Osteoblast (primary cell): ENCODE measurements at places on chromosomes 1 and 21.
A peak's percentile ranks its signal among the peaks of the same experiment; 100 is the strongest.

GRCh38 chr1:198333744-198334143 lies 176.9 kb downstream of the NEK7 start:
- no peak for DNase-seq

GRCh38 chr1:70459496-70460225 lies 48.6 kb downstream of the CTH start:
- DNase-seq = peak; percentile 32

DNA sequence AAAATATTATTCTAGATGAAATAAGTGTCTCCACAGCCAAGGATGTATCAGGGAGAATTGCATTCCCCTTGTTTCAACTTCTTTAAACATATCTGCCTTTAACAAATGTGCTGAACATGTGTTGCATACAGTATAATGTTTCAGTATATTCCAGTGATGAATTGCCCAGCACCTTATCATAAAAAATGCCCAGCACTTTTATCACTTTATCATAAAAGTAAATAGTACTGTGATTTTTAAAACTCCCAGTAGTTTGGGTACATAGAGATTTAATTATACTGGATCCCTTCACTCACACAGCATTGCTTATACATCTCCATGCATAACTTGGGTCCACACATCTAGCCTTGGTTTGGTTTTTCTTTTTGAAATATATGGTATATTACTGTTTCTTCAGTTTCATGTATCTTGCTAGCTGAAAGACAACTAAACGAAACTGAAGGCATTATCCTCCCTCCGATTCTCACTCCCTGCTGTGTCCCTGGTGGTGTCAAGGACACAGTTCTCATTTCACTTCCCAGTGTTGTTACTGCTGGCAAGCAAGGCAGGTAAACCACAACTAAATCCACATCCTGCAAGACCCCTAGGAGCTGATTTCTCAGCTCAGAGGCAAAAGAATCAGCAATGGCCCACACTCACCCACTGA lies 118.2 kb upstream of the SLC44A3 start:
- DNase-seq = no peak

GRCh38 chr1:245717611-245718010 lies 562.8 kb downstream of the KIF26B start:
- no peak for DNase-seq

DNA sequence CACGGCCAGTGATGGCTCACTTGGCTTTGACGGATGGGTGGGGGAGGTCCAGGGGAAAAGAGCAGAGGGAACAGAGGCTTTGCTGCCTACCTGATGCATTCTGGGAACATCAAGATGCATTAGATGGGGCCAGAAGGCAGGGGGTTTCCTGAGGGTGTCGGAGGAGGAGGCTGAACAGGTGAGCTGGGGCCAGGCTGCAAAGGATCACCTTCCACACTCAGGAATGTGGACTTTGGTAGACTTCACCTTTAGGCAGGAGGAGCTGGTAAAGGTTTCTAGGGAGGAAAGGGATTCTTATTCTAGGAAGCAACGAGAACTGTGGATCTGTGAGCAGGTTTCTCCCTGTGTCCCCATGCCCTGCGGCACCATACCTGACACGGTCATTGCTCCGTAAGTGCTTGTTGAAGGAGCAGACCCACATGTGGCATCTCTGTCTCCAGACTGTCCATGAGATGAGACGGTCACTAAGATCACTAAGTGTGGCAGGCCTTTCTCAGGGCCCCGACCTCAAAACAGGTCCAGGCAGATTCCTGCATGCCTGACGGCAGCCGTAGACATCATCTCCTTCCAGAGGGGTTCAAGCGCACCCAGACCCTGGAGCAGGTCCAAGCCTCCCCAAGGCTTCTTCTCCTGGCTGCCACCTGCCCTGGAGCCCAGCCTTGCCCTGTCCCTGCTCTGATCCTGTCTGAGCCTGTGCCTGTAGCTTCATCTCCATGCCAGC lies 89.1 kb upstream of the SLC25A33 start:
- DNase-seq = no peak

GRCh38 chr21:34724857-34725195 lies 56.0 kb downstream of the CLIC6 start:
- no peak for DNase-seq

- no peak for DNase-seq
Measured at GRCh38 chr1:196774603-196775002, at the start of gene CFHR3. CFHR3 (plus strand) TSS chr1:196774840; CDS start chr1:196774887, 47 bp downstream.

DNA sequence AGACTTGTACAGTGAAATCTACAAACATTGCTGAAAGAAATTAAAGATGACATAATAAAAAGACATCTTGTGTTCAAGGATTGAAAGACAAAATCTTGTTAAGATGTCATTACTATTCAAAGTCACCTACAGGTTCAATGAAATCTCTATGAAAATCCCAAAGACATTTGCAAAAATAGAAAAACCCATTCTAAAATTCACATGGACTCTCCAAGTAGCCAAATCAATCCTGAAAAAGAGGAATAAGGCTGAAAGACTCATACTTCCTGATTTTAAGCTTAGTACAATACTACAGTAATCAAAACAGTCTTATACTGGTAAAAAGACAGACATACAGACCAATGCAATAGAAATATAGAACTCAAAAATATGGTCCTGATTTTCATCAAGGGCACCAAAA lies 78.6 kb downstream of the PCSK9 start:
- no peak for DNase-seq
